ENCODE measurements at places on chromosomes 13 and 19.

DNA sequence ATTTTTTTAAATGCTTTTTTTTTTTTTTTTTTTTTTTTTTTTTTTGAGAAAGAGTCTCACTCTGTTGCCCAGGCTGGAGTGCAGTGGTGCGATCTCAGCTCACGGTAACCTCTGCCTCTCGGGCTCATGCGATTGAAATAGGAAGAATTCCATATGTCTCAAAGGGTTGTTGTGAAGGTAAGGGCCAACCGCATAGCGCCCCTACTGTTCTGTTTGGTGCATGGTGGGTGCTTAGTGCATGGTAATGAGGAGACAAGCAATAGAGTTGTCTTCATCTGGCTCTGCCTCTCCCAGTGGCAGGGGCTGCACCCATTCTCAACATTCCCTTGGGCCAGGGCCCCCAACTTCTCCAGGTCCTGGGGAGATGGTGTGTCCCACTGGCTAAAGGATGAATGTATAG lies 68.7 kb downstream of the RASL11A start:
- DNase-seq: no peak

DNA sequence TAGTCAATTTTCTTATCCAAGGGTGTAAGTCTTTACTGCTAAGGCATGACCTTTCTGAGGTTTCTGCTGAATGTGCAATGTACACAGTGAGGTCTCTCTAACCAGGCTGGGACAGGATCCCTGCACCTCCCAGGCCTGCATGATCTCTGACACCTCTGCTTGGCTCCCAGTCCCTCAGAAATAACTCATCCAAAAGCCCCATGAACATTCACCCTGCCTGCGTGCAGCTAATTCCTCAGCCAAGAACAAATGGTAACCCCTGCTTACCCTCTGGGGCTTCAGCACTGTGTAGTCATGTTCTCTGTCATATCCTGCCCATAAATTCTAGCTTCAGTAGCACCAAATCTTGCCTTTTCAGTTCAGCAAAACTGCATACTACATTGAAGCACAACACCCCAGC lies 1146.3 kb upstream of the MIR17HG start:
- no peak for DNase-seq

- DNase-seq: no peak
These were observed 2.2 kb upstream of the ZNF665 start for GRCh38 chr19:53195265-53195903.

DNA sequence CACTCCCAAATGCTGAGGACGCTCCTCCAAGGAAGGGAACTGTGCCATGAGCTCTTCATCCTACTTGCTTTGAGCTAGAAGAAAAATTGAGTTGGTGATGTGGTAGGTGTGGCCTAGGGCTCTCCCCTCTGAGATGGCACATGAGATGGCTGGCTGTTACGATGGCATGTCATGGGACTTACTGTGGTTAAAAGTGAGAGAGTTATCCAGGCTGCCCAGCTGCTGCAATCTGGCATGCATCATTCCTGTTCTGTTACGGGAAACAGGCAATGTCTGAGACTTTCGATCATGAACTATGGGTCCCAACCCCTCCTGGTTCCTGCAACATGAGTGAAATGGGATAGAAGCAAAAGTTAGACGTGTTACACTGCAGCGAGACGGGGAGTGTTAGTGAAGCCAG lies 93.3 kb upstream of the SLC15A1 start:
- no peak for DNase-seq

DNA sequence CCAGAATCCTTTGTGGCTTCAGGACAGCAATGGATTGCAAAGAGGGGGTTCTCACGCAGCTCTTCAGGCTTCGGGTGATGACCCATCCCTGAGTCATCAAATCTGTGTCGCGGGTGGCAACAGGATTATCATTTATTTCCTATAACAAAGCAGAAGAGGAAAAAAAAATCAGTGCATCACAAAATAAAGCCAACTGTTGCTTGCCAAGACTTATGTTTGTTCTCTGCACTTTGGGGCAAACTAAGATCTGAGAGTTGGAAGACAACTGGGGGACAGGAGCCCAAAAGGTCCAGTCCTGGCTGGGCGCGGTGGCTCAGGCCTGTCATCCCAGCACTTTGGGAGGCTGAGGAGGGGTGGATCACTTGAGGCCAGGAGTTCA lies 6.4 kb downstream of the GNA15 start:
- DNase-seq: peak; percentile 26

GRCh38 chr13:77513719-77514335 lies 21.7 kb upstream of the SCEL start:
- DNase-seq: no peak

GRCh38 chr13:49417161-49417560 lies 26.7 kb downstream of the CAB39L start:
- DNase-seq: no peak

GRCh38 chr13:113724016-113724758 lies 34.8 kb upstream of the TMEM255B start:
- no peak for DNase-seq

DNA sequence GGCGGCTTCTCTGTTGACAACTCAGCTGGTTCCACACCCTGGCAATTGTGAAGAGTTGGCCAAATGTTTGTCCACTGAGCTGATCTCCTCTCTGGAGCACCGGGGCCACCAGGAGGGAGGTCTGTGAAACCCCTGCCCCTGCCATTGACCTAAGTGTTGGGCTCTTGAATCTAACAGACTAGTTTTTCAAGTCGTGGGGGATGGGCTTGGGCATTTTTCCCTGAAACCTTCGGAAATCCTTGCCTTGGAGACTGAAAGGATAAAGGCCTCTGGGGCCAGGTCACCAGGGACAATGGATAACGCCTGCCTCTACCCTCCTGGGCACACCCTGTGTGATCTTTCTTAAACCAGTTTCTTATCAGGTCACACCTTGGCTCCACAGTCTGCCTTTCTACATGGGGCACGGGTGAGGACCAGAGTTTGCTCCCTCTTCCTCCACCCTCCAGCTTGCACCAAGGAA lies 881 bp downstream of the GEMIN7 start:
- DNase-seq: no peak

- DNase-seq: no peak
These were observed 10.8 kb downstream of the ZIC5 start for GRCh38 chr13:99960663-99961311.

GRCh38 chr13:109602356-109602755 lies 184.0 kb downstream of the IRS2 start:
- no peak for DNase-seq

- DNase-seq: peak; percentile 40
These were observed 73.8 kb downstream of the MAP4K1 start for GRCh38 chr19:38543807-38544568.

DNA sequence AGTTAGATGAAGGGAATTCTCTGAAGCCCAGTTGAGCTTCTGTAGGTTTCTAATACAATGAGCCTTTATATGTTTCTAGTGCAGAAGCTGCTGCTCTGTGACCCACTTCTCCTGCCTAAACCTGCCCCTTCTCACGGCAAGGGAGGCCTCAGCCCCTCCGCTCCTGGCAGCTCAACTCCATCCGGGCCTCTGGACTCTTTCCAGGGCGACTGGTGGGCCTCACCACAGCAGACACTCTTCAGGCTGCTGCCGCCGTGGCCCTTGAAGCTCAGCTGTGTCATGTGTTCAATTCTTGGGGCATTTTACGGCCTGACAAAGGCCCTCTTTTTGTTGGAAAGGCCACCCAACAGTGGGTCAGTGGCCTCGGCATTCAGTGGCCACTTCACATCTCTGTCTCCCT lies 10.0 kb upstream of the C19orf33 start:
- DNase-seq: no peak

DNA sequence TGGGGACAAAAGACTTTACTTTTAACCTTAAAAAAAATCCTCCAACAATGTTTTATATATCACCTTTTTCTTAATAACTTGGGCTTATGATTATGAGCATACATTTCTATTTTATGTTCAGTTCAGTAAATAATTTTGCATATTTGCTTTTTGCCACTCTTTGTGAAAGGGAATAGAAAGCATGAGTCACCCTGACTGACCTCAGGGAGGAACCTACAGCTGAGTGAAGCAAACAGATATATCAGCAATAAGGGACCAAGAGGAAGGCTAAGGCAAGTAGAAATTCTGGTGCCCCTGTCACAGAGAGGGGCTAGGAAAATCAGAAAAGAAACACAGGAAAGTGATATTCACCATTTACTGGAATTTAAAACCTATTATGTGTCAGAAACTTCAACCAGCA lies 37.2 kb upstream of the SOHLH2 start:
- DNase-seq: no peak

DNA sequence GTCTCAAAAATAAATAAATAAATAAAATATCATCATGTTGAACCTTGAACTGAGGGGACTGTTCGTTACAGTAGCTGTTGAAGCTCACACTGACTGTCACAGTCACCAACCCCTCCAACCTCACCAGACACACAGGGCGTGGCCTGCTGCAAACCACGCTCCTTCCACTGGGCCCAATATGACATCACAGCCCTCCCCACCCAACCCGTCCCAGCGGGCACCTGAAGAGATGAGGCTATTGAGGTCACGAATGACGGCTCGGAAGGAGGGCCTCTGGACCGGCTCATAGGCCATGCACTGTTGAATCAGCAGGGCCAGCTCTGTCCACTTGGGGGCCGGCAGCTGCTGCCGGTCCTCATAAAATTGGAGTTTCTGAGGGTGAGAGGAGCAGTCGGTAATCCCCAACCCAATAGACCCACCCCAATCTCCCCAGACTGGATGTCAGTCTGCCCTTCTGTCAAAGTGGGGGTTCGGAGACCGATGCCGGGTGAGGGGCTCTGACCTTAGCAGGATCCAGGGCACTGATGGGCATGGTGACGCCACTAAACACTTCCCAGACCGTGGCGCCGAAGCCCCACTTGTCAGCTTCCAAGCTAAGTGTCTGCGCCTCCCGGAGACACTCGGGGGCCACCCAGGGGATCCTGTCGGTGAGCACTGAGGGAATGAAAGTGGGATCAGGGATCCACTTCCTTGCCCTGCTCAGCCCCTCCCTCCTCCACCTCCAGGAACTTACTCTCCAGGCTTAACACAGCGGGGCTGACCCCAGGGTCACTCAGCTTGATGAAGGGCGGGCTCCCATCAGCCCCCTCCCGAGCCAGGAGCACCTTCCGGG lies 13.2 kb downstream of the JAK3 start:
- no peak for DNase-seq

GRCh38 chr13:24076109-24076508 lies 84.4 kb upstream of the SPATA13 start:
- no peak for DNase-seq

DNA sequence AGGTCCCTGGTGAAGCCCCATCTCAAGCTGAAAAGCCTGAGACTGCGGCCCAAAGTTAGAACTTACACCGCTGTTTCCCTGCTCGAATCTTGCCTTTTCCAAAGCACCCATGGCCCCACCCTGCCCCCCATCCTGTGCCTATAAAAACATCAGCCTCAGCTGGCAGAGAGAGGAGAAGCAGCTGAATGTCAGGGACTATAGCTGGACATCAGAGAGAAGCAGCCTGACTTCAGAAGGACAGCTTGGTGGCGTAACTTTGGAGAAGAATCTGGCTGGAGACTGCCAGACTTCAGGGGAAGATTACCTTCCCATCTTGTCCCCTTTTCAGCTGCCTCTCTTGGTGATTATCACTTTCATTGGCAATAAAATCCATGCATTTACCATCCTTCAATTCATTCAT lies 9.3 kb upstream of the RCBTB2 start:
- DNase-seq: no peak

- DNase-seq: no peak
These were observed 377.7 kb downstream of the KCNRG start for GRCh38 chr13:50392977-50393376.

DNA sequence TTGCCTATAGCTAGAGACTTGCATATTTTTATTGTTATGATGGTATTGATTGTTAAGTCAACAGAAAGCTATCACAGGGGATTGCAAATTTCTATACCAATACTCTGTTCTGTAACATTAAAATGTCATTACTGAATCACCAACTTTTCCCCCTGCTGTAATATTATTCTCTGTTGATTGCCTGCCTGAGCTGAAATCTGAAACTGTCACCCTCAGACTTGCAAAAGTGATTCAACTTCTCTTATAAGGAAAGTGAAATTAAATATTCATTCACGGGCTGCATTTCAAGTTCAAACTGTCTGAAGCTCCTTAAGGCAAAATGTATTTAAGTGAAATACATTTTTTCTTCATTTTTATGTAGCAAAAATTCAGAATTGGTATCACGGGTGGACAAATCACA lies 723.2 kb downstream of the PCDH9 start:
- no peak for DNase-seq

DNA sequence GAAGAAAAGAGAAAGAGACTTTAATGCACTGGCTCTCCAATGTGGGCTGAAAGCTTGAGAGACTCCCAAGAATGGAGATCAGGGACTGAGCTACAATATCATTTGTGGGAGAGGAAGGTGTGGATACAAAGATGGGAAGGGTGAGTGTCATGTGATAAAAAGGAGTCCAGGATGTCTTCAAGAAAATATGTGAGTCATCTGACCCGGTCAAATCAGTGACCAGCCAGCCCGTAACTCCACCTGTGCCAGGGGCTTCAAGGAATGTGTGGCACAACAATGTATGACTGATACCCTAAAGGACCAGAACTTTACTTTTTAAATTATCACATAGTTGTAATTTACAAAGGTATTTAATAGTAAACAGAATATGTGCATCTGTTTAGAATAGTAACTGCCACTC lies 97.2 kb downstream of the DOCK9 start:
- DNase-seq: no peak

DNA sequence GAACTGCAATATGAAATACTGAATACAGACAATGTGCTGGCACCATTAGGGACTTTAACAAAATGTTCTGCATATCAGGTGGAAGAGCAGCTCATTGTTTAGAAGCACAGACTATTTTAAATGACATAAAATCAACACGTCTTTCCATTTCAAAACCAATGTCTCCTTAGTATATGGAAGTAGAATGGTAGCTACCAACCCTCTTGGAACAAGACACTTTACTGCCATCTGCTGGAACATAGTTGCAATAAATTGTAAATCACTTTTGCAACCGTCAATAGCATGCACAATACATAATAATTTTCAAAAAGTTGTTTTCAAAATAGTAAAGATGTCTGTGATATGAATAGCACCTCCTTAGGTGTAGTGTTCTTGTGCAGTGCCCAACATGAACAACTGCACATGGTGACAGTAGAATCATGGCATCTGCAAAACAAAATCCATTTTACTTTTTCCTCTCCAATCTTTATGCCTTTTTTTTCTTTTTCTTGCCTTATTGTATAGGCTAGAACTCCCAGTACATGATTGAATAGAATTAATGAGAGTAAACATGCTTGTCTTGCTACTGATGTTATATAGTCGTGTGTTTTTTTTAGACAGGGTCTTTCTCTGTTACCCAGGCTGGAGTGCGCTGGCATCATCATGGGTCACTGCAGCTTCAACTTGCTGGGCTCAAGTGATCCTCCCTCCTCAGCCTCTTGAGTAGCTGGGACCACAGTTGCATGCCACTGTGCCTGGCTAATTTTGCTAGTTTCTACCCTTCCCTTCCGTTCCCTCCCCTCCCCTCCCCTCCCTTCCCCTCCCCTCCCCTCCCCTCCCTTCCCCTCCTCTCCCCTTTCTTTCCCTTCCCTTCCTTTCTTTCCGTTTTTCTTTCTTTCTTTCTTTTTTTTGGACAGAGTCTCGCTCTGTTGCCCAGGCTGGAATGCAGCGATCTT lies 7.8 kb upstream of the LYPD5 start:
- DNase-seq: no peak

GRCh38 chr19:35228177-35228930 lies at the start of gene FAM187B:
Gene FAM187B, minus strand, starts transcription at chr19:35228739. Its CDS starts 59 bp downstream, at chr19:35228680.
- no peak for DNase-seq
